ENCODE measurements at places on chromosomes 12 and 14.

DNA sequence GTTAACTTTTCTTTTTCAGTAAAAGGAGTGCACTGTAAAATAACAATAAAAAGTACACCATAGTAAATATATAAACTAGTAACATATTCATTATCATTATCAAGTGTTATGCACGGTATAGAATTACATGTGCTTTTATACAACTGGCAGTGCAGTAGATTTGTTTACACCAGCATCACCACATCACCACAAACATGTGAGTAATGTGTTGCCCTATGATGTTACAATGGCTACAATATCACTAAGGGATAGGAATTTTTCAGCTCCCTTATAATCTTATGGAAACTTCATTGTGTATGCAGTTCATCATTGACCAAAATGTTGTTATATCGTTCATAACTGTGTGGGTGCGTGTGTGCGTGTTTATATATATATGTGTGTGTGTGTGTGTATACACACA is 23.5 kb upstream of the NEDD1 start:
- DNase-seq: no peak

- DNase-seq: no peak
Measured at GRCh38 chr12:72448089-72448488, 175.9 kb downstream of the TRHDE start.

DNA sequence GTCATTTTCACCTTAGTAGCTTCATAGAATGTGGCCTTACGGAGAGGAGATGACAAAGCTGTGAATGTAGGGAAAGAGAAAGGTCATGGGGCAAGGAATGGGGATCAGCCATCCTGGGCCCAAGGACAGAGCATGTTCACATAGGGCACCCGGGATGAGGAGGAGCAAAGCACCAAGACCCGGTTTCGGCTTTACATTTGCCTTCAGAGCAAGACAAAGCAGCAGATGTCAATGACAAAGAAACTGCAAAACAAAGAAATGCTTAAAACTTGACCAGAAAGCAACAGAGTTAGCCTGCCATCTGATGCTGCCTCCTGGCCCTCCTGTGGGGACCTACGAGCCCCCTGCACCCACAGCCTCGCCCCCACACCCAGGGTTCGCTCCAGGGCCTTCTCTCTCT is 249.2 kb downstream of the SLC41A2 start:
- no peak for DNase-seq

DNA sequence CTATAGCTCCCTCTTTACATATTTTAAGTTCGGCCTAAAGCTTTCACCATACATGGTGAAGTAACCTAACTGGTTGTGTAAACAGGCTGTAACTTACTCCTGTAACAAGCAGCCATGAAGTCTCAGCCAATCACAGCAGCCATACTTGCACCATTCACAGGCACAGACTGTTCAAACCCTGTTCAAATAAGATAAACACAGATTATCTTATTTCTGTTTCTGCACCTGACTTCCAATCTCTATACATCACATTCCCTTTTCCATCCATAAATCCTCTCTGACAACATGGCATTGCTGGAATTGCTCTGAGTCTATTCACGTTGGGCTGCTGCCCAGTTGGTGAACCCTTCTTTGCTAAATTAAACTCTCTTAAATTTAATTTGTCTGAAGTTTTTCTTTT is 34.5 kb upstream of the ARID2 start:
- DNase-seq: no peak

DNA sequence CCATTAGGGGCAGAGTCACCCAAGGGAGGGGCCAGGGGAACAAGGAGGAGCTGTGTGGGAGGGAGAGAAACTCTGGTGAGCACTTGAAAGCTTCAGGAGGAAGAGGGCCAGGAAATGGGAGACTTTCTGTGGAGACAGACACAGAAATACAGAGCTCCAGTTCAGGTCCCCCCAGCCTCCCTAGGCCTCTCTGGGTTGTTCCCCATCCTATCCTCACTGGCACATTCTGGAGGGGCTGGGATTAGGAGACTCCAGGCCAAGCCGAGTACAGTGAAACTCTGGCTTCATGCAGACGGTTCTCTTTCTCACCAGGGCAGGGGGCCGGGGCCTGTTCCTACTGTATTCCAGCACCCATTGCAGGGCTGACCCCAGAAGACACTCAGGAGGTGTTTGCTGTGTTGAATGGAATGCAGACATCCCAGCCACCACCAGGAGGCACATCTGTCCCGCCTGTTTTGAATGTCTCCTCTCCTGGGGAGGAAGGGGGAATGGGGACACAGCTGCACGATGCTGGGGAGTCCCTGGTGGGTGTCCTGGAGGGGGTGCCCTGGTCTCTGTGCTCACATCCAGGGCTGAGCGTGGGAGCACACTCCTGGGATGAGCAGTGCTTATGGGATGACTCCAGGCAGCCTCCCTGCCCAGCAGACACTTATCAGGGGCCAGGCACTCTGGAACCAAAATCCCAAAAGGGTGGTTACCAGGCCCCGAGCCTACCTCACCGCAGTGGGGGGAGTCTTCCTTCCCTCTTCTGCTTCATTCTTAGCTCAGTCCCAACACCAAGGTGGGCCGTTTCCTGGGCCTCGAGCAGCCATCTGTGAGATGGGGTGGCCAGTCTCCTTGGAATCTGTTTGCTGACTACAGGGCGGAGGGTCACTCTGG is 5.5 kb upstream of the KRT84 start:
- no peak for DNase-seq

DNA sequence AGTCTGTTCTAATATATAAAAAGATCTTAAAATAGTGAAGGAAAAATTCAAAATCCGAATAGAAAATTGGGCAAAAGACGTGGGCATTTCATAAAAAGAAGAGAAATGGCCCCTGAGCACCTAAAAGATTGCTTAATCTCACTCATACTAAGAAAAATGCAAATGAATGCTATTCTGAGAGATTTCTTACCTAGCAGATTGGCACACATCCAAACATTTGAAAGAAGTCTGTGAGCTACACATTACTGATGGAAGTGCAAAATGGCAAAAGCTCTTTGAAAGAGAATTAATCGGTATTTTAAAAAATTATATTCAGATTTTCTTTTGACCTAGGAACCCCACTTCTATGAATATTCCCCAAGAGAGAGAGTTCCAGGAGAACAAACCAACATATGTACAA is 280.4 kb upstream of the GARIN6 start:
- peak; percentile 44 for DNase-seq

- no peak for DNase-seq
Measured at GRCh38 chr14:95061317-95062093, 95.8 kb downstream of the DICER1 start.

- DNase-seq: no peak
Measured at GRCh38 chr12:53757101-53757770, 5.5 kb upstream of the CISTR start.

DNA sequence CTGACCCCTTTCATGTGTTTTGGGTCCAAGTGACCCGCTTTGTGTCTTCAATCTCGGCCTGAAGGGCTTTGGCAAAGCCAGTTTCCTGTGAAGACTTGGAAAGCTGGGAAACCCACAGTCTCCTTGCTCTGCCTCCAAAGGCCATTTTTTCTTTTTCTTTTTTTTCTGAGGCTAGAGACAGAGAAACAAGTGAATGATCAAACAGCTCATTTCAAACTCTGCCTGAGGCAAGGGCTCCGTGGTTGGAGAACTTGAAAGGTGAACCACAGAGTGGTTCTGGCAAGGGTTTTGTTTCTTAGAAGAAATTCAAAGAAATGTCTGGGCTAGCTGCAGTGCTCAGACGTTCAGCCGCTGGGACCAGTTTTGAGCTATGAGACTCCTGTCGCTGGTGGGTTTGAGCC is 62.7 kb downstream of the ERH start:
- peak; percentile 24 for DNase-seq

- DNase-seq: no peak
Measured at GRCh38 chr12:58314610-58315009, 373.2 kb downstream of the ATP23 start.

DNA sequence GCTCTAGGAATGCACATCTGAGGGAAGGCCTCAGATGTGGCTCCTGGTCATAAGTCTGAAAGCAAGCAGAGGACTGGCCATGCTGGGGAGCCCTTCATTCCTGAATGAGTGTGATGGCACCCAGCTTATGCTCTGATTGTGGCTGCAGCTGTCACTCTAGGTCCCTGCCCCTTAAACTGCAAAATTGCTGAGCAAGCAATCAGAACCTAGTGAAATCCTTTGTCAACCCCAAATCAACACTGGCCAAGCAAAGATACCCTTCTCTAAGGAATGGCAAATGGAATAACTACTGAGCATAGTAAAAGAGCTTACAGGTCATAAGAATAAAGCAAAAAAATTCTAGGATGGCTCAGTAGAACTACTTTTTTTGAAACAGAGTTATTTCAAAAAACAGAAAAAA is 4.3 kb upstream of the PLEKHG7 start:
- DNase-seq: no peak

DNA sequence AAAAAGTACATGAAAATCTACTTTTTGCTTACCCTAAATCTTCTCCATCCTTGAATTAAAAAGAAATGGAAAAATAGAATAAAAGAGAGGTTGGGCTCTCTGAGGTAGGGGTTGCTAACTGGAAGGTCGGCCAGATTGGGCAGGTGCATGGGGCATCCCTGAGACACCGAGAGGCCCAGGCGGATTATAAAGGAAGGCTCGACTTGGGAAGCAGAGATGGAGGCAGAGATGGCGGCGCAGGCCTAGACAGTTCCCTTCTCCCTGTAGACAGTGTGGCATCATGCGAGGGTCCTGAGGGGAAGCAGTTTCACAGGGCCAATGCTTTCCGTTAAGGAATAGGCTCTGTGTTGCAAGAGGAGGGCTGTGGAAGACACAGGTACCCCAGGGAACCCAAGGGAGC is 3.7 kb upstream of the KRT74 start:
- no peak for DNase-seq

GRCh38 chr12:55937981-55938380 is 7.0 kb downstream of the DGKA start:
- DNase-seq: no peak

- DNase-seq: peak; percentile 75
Measured at GRCh38 chr14:105398044-105398725, at the start of gene TEX22. TSS of gene TEX22 (plus strand) at chr14:105398538. CDS start at chr14:105399341, 803 bp downstream.
